Activated CD4-positive, alpha-beta T cell treated with anti-CD3 and anti-CD28 coated beads, Interleukin-2, Interleukin-6, amounts not matched to agents 100 ng/mL and 50 ng/mL, durations not matched to agents 16 hours and 8 hours (primary cell): ENCODE measurements at places on chromosomes 4 and X.

DNA sequence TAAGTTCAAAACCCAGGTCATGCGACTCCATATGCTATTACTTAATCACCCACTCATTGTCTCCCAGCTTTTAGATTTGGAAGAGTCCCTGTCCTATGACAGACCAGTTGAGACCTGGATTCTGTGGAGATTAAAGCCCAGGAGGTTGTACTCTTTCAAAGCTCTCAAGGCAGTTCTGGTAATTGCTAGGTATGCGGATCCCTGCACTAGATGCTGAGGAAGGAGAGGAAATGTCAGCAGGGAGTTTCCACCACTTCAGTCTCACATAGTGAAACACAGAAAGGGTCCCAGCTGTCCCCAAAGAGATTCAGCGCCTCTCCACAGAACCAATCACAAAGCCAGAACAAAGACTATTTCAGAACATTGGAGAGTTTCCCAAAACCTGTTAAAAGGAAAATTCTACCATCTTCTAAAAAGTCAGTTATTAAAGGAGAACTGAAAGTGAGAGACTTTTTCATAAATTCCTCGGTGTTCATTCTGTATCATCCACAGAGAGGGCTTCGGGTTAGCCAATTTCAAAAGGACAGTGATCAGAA lies 53.4 kb downstream of the IRF2 start:
- peak; percentile 63 for DNase-seq

DNA sequence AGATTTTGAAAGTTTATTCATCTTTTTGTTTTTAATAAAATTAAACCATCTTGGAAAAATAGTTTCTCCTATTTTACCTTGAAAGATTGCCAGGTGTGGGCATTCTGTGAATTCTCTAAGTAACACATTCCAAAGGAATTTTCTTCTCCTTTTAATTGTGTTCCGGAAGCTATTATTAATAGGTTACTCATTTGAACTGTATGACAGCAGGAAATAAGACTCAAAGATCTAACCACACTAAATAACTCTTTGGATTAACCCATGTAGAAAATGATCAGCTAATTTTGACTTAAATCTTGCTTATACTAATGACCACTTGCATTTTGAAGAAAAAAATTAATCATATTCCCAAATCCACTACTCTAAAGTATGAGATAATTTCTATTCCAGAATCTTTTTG lies 17.6 kb upstream of the CCNI start:
- no peak for DNase-seq

DNA sequence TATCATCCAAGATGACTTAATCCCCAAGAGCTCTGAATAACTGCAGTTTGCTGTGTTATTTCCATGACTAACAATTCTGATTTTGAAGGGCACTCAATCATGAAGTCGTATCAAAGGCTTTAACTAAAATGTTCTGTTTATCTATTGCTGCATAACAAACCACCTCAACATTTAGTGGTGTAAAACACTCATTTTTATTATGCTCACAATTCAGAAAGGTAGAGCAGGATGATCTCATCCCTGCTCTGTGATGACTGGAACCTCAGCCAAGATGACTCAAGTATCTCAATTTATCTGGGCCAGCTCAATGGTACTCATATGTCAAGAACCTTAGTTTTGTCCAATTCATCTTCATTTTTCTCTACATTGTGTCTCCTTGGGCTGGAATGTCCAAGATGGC lies 451.1 kb downstream of the PPARGC1A start:
- DNase-seq = no peak

DNA sequence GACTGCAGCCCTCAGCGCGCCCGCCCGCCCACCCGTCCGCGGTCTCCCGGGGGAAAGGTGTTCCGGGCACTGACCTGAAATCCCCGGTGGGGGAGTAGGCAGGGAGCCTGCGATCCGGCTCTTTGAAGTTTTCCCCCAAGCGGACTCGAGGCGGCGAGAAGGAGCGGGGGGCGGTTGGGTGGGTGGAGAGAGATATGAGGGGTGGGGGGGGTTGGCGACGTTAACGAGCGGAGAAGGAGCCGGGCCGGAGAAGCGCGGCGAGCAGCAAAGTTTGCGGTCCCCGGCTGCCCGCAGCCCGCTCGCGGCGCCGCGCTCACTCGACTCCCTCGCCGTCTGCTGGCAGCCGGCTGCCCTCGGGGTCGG lies 636 bp downstream of the BCOR start:
- no peak for DNase-seq

DNA sequence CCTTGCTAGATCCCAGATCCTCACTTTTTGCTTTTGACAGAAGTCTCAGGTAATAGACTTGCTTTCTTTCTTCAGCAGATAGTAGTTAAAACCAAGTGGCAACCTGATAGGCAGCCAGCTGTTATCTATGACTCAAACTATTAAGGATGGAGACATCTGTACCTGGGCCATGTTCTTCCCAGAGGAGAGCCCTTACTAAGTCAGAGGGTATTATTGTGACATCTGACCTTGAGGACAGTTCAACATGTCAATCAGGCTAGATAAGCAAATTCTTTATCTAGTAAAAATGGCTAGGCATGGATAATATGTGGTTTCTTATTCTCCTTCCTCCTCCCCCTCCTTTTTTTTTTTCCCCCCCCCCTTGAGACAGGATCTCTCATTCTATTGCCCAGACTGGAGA lies 39.2 kb downstream of the TRIM2 start:
- DNase-seq = no peak

- DNase-seq = no peak
These were observed 476.2 kb downstream of the PPARGC1A start for GRCh38 chr4:23413631-23414030.

DNA sequence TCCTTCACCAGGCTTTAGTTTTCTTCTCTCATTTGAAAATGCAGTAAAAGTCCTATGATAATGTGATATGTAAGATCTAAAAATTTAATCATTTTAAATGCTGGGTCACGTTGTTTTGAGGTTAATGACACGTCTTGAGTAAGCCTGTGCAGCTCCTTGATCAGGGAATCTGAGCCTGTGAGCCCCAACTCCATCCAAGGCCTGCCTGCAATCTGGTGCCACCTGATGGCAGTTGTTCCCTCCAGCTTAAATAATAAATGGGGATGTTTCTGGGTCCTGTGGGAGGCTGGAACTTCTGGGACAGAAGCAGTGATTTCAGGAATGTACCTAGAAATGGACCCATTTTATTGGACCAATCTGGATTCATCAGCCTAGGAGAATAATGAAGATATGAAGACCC lies 455.4 kb upstream of the ADGRL3 start:
- DNase-seq = no peak

GRCh38 chr4:25358515-25359275 lies 18.4 kb upstream of the ANAPC4 start:
- DNase-seq = no peak

DNA sequence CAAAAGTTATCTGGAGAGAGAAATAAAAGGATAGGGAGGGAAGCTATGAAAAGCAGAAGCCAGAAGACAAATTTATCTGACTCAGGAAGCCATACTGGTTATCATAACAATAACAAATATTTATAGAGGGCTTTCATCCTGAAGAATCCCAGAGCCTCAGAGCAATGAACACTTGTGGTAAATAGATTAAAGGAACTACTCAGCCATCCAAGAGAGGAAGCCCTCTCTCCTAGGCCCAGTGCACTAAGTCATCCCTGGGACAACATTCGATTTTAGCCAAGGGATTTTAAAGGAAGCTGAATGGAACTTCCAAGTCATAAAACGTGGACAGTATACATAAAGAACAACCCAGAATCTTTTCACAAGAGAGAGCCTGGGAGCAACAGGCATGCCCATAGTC lies 76.9 kb downstream of the COL4A6 start:
- DNase-seq = no peak

DNA sequence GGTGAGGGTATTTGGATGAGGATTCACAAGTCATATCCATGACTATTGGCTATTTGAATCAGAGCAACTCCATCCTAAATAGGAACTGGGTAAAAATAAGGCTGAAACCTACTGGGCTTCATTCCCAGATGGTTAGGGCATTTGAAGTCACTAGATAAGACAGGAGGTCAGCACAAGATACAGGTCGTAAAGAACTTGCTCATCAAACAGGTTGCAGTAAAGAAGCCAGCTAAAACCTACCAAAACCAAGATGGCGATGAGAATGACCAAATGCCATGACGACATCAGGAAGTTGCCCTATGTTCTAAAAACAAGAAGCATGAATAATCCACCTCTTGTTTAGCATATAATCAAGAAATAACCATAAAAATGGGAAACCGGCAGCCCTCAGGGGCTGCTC lies 224.9 kb downstream of the PACRGL start:
- DNase-seq = no peak

GRCh38 chrX:72050011-72050410 lies 81.7 kb downstream of the RTL5 start:
- no peak for DNase-seq
